ENCODE measurements at places on chromosomes 11 and 22. TPM values are rescaled to one million over a fixed set of nuclear protein-coding genes. Genes with fewer than 3 reads are reported as not detected.

The CLMP gene
- 16.2 TPM for polyA plus RNA-seq

The MMP1 gene
- polyA plus RNA-seq: 3.0 TPM

The CSF2RB gene
- 0.92 TPM for polyA plus RNA-seq

The LRRC32 gene
- 23.5 TPM for polyA plus RNA-seq

GRCh38 chr11:119918347-119918746, 189.3 kb upstream of the NECTIN1 start:
- DNase-seq: no peak

- no peak for DNase-seq
Measured at GRCh38 chr11:75341612-75342011, 9.8 kb downstream of the ARRB1 start.

DNA sequence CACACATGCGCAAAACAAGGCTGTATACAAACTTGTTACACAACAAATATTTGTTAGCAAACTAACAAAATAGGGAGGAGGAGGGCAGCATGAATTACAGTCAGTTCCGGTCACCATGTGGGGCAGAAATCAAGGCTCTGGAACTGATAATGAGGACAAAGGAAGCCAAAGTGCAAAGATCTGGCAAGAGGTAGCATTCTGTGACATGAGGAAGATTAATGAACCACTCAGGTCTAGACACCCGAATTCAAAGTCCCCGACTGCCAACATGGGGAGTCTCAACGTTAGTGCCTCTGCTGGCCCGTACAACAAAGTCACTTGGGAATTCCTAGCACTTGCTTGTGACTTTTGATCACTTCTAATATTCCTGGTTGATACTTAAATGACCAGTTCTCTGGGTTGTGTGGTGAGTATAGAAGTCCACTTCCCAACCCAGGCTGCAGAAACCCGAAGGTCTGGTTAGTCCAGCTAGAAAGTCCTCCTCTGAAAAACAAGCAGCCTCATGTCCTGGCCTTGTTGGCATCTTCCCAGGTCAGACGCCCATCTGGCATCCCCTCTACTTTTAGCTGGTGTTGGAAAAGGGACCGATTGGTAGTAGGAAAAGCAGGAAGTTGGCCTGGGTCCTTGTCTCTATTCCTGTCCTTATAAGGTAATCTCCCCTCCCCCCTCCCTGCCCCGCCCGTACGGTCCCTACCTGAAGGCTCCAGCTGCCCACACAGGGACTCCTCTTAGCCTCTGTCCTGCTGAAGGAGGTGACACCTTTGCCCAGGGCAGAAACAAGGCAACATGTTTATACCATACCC, 1.6 kb downstream of the SUN2 start:
- peak; percentile 83 for DNase-seq

GRCh38 chr11:60274416-60274815, 6.0 kb upstream of the MS4A4A start:
- no peak for DNase-seq

- no peak for DNase-seq
Measured at GRCh38 chr11:108289699-108290098, 66.8 kb downstream of the ATM start.
